Activated CD4-positive, CD25-positive, alpha-beta regulatory T cell treated with anti-CD3 and anti-CD28 coated beads, Interleukin-2, amount 50 U/mL, for 16 hours (primary cell): ENCODE measurements at places on chromosomes 5 and 9.
A peak's percentile ranks its signal among the peaks of the same experiment; 100 is the strongest.

GRCh38 chr9:113985968-113986585 is 92.0 kb downstream of the AMBP start:
- DNase-seq, result no peak

DNA sequence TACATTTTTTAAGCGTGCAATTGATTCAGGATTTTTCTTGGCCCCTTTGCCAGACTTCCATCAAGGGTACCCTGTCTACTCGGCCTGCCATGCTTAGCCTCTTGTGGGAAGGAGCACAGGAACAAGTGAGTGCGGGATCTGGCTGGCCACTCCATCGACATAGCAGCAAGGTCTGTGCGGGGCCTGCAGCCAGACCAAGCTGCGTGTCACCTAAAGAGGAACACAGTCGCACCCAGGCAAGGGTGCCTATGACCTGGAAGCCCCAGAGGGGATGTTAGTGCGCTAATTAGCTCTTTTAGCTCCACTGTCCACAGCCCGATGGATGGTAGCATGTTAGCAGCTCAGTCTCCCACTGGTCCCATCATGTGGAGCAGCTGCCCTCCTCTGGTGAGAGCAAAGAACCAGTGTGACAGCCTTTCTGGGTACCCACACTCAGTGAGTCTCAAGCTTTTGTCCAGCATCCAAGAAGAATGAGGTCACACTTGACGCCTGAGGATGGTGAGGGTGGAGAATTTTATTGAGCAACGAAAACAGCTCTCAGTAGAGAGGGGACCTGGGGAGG is 38.7 kb downstream of the FTMT start:
- DNase-seq, result no peak

DNA sequence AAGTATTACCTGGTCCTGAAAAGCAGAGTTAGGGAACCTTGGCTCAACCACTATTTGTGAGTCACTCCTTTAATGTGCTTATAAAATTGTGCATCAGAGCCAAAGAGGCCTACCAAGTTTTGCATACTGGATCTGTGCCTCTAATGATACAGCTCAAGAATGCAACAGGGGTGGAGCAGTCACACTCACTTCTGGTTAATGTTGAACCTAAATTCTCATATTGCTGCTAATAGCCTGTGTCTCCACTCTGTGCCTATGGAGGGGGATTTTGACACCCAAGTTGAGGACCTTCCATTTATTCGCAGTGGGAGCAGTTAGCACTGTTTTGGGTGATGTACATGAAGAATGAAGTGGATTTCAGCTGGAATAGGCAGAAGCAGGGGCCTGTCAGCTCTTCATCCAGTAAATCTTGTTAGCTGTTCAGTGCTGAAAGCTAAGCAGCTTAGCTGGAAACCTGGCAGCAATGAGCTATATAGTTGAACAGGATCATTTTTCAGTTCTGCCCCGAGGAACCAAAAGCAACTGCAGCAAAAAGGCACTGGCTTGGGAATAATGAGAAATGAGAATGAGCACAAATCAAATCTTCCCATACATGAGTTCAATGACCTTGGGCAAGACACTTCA is 9.7 kb downstream of the SH3TC2 start:
- no peak for DNase-seq

- no peak for DNase-seq
These were observed 472.8 kb downstream of the BRINP1 start for GRCh38 chr9:118896324-118897000.

DNA sequence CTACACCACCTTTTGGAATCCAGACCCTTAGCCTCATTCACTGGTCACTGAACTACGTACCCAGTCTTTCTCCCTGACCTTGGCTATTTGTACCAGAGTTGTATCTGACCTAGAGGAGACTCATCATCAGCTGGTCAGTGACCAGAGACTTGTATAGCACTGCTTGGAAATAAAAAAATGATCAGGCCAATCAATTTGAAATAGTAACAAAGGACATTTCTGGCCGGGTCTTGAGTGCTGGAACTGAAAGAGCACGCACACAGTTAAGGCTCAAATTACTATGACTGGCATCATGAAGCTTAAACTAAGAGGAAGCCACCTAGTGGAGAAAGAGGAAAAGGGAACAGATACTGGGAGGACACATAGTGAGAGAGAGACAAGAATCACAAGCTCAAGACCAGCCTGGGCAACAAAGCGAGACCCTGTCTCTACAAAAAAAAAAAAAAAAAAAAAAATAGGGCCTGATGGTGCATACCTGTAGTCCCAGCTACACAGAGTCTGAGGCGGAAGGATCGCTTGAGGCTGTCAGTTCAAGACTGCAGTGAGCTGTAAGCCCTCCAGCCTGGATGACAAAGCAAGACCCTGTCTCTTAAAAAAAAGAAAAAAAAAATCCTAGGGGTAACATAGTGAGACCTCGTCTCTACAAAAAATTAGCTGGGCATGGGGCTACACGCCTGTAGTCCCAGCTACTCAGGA is 12.8 kb upstream of the SRP19 start:
- no peak for DNase-seq

DNA sequence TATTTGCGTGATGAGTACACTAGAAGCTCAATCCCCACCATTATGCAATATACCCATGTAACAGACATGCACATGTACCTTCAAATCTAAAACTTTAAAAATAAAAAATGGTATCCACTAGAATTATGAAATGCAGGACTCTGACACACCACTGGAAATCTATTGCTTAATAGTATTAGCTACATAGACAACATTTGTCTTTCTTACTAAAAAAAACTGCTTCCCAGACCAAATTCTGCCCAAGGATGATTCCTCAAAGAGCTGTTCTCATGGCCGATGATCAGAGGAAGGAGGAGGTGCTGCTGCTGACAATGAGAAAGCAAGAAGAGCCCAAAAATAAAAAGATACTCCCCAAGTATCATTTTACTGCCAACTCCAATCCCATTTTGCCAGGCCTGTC is 67.2 kb downstream of the TTC39B start:
- no peak for DNase-seq

- no peak for DNase-seq
These were observed 724.9 kb upstream of the EDIL3 start for GRCh38 chr5:85109616-85110015.

DNA sequence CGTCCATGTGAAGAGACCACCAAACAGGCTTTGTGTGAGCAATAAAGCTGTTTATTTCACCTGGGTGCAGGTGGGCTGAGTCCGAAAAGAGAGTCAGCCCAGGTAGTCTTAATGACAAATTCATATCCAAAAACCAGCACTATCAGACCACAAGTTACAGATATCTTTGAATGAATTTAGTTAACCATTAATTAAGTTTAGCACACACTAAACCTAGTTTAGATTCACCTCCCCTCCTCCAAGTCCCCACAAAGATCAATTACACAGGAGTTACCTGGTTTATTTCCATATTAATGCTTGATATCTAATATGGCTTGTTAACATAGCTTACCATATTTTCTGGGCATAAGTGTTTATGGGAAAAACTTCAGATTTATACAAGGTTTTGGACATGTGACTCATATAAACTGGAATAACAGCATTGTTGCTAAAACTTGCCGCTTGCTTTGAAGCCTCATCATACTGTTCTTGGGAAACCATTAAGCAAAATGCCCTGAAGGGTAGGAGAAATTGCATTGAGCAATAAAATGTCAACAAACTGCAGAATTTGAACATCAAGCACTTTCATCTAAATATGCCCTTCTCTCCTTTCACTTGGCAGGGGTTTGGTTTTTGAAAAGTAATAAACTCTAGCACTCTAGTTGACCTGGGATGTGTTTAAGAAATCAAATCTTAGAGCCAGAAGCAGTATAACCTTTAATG is 166.9 kb downstream of the SNCAIP start:
- DNase-seq, result no peak

GRCh38 chr9:113876151-113876992 is at the start of gene ZNF618:
TSS of gene ZNF618 (plus strand) at chr9:113876309. CDS start at chr9:113876381, 72 bp downstream.
- DNase-seq, result no peak

DNA sequence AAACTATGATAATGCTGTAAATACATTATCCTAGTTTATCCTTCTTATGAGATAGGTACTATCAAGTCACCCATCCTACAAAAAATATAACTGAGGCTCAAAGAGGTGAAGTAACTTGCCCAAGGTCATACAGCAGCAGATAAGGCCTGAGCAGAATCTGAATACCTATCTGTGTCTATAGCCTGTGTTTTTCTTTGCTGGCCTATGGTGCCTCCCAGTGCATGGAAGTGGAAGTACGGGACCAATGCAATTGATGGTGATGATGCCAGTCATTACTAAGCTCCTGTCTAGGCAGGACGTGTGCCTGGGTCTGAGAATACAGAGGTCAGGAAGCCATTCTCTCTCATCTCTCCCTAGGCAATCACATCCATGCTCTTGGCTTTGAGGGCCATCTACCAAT is 67.8 kb downstream of the FAT2 start:
- DNase-seq, result no peak

- DNase-seq, result no peak
These were observed 49.1 kb downstream of the FAM170A start for GRCh38 chr5:119678351-119679028.

- no peak for DNase-seq
These were observed 1.2 kb downstream of the ASPN start for GRCh38 chr9:92480986-92481633.

GRCh38 chr9:137757613-137758029 is 120.0 kb upstream of the CACNA1B start:
- DNase-seq, result peak; percentile 23

DNA sequence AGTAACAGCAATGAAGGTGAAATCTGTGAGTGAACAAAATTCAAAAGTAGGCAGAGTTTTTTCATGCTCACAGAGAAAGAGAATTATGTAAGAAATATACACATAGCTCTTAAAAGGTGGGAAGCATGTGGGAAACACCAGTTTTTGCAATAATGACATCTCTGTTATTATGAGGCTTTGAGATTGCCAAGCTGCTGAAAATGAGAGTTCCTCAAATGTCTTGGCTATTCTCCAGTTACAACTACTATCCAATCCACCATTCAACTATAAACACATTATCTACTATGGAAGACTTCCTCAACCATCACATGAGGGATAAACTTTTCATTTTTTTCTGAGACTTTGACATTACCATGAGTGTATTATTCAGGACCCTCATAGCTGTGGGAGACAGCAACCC is 420.8 kb upstream of the ACTBL2 start:
- no peak for DNase-seq

- no peak for DNase-seq
These were observed 45.8 kb downstream of the MOCS2 start for GRCh38 chr5:53063791-53064190.

- DNase-seq, result no peak
These were observed 126.1 kb upstream of the HAPLN1 start for GRCh38 chr5:83846624-83847350.

GRCh38 chr5:115461506-115462290 is 82.9 kb downstream of the FEM1C start:
- no peak for DNase-seq

- no peak for DNase-seq
These were observed 147.1 kb downstream of the MAPKAP1 start for GRCh38 chr9:125559894-125560293.
